ENCODE measurements at places on chromosomes 16 and 17.

DNA sequence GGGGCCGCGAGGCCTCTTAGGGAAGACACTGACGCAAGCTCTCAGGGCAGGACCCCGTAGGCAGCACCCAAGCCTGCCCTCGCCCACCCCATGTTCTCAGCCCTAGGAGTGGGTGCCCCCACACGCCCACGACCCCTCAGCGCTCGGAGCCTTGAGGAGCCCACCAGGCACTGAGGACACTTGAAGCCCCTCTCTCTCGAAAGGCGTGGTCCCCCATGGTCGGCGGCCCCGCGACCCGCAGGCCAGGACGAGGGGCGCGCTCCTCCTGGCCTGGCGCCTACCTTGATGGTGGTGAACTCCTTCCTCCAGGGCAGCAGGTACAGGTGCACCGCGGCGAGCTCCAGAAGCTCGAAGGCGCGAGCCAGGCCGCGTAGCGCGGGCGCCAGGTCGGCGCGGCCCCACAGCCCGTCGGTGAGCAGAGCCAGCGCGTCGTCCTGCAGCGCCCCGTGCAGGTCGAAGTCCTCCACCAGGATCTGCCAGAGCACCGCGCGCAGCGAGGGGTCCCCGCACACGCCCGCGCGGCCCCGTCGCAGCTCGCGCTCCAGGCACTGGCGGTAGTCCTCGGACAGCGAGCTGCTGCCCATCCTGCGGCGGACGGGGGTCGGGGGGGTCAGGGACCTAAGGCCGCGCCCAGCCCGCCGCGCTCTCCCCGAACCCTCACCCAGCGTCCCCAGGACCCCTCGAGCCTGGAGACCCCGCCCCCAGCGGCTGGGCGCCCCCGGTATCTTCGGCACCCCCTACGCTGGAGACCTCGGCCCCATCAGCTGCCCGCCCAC is 668 bp downstream of the SPATA2L start:
- DNase-seq = no peak

- no peak for DNase-seq
Measured at GRCh38 chr17:21358682-21359482, 17.3 kb upstream of the KCNJ12 start.

GRCh38 chr17:76478097-76478496 is 10.7 kb downstream of the AANAT start:
- DNase-seq = no peak

DNA sequence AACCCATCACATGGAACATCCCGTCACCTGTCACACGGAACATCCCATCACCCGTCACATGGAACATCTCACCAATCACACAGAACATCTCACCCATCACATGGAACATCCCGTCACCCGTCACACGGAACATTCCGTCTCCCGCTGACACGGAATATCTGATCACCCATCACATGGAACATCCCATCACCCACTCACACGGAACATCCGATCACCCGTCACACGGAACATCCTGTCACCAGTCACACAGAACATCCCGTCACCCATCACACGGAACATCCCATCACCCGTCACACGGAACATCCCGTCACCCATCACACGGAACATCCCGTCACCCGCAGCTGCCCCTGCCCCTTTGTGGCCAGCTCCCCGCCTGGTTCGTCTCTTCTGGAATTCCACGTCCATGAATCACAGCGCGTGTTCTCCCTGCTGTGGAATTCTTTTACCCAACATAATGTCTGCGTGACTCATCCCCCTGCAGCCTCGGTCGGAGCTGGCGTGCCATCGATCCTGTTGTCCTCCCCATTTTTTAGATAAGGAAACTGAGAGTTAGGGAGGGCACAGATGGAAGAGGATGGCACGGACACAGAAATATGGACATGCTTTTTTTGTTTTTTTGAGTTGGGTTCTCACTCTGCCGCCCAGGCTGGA is 5.6 kb downstream of the CPNE7 start:
- no peak for DNase-seq

DNA sequence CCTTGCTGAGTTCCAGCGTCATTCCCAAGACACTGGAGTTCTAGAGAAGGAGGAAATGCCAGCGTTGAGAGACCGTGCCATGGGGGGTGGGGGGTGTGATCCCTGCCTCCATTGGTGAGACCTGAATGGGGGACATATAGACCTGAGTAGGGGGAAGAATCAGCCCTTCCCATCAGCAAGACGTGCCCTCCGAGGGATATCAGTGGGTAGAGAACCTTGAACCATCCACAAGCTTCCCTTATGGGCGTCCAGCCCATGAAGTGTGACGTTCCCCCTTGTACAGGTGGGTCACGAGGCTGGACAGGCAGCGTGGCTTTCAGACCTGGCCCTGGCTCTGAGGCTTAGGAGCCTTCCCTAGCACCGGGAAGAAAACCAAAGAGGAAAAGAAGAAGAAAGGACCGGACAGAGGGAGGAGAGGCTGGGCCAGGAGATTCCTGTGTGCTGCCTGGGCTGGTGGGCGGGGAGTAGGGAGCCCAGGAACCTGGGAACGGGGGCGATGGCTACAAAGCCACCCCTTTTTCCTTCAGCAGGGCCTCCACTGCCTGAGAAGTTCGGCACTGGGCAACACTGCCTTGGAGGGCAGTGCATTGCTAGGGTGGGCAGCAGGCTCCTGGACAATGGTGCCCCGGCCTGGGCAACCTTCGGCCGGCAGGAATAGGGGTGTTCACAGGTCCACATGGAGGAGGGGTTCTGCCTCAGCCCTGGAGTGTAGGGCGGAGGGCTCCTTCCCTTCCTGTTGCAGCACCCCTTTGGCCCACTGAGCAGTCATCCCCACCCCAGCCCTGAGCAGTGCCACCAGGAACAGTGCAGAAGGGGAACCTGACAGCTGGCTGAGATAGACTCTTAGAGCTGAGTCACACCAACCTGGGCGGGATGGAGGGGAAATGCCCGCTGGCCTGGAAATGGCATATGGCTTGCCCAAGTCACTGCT is 7.2 kb downstream of the RAB11FIP4 start:
- DNase-seq = no peak

- no peak for DNase-seq
Measured at GRCh38 chr16:8847623-8848022, 21.2 kb downstream of the CARHSP1 start.

- no peak for DNase-seq
Measured at GRCh38 chr17:76260220-76260619, 4.9 kb upstream of the UBALD2 start.

DNA sequence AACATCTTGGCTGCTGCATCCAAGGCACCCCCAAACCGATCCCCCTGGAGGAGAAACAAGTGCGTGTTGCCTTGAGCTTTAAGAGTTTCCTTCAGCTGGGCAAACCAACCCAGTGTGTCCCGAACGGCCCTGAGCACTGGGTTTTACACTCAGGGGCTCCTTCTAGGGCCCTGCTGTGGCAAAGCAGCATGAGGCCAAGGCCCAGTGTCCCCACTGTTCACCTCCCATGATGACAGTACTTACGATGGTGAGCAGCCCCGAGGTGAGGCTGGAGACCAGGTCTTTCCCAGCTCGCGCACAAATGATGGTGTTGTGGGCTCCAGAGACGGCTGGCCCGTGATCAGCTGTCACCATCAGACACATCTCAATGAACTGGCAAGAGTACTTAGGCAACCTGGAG is 6.6 kb upstream of the KLHL11 start:
- DNase-seq = no peak

GRCh38 chr17:79939094-79939435 is 96.6 kb downstream of the TBC1D16 start:
- DNase-seq = no peak

DNA sequence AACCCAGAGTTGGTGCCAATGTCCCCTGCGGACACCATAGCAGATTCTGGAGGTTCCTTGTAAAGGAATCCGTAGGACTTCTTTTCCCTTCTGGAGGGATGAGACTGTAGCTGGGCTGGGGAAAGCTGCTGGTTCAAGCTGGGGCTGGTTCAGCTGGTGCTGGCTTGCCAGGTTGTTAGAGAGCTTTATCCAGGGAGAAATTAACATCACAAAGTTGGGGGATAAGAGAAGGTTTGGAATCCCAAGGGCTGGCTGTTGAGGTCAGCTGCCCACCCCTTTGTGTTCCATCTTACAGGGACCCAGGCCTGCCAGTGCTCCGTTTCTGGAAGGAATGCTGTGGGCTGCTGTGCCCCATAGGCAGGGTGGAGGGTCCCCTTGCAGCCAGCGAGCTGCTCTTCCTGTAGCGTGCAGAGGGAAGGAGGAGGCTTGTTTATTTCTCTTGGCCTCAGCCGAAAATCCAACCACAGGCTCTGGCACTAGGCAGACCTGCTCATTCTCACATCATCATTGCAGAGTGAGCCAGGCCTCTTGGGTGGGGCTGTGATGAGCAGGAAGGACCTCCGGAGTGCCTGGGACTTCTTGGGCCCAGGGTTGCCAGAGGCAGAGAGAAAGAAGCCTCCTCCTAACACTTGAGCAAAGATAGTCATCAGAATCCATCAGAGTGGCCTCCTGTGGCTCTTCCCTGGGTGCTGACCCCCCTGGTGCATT is 251.1 kb downstream of the SEC14L1 start:
- no peak for DNase-seq

GRCh38 chr16:89371386-89371785 is 119.0 kb downstream of the ANKRD11 start:
- no peak for DNase-seq

DNA sequence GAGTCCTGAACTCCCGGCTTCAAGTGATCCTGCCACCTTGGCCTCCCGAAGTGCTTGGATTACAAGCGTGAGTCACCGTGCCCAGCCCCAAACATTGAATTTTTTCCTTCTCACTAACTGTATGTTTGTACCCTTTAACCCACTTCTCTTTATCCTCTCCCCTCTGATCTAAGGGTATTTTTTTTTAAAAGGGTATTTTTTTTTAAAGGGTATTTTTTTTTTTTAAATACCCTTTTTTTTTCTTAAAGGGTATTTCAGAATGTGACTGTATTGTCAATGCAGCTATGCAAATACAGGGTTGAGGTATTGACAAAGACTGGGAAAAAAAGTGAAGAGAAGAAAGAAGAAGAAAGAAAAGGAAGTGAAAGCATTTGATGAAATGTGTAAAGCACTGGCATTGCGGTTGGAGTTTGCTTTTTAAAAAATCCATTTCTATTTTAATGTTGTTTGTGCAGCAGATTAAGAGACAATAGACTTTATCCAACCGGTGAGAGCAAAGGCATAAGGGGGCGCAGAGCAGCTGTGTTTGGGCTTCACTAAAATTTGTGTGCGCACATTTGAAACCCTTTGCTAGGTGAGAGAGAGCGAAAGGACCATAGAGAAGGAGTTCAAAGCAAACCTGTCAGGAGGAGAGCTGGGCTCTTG is 42.4 kb downstream of the SYT17 start:
- no peak for DNase-seq

GRCh38 chr16:17559394-17559793 is 88.6 kb upstream of the XYLT1 start:
- no peak for DNase-seq

DNA sequence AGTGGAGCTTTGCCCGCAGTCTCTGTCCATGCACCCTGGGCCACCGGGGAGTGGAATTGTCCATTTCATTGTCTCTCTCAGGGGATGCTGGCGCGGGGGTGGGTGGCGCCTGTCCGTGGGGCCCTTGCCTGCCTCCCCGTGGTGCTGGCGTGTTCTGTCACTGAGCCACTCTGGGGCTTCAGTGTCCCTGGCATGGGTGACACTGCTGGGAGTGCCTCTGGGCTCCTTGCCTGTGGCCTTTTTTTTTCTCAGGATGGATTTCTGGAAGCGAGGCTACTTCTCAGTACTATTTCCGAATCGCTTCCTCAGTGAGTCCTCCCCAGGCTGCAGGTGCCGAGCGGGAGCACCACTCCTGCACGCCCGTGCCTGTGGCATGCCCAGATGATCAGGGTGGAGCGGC is 55.0 kb downstream of the PDPK1 start:
- DNase-seq = no peak

DNA sequence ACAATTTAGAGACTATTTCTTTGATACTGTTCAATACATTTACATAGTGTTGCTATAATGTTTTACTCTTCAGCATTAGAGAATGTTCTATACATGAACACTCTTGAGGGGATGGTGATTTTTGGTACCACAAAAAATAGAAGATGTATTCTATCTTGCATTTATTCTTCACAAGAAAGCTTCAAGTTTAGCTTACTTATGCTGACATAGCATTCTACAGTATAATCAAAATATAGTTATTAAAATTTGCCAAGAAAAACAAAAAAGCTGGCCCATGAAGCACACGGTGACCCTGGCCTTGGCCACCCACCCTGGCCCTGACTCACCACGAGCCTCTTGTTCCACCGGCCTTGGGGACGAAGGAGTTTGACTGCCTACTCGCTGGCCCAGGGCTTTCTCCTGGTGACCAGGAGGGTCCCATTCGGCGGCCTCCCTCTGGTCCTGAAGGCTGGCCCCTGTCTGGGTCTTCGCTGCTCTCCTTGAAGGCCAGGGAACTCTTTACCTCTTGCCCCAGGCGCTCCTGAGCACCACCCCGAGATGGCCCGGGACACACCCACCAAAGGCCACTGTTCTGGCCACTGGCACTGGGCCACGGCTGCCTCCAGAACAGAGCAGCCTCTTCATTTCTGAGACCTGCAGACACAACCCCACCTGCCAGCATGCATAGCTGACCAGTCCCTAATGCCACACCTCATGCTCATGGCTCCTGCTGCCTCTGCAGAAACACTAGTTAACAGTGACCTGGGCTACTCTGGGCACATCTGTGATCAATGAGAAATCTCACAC is 22.5 kb upstream of the ICAM2 start:
- DNase-seq = no peak

GRCh38 chr16:88965826-88966480 is 11.1 kb downstream of the CBFA2T3 start:
- DNase-seq = no peak

- DNase-seq = no peak
Measured at GRCh38 chr17:66981983-66982508, 17.5 kb downstream of the CACNG4 start.

DNA sequence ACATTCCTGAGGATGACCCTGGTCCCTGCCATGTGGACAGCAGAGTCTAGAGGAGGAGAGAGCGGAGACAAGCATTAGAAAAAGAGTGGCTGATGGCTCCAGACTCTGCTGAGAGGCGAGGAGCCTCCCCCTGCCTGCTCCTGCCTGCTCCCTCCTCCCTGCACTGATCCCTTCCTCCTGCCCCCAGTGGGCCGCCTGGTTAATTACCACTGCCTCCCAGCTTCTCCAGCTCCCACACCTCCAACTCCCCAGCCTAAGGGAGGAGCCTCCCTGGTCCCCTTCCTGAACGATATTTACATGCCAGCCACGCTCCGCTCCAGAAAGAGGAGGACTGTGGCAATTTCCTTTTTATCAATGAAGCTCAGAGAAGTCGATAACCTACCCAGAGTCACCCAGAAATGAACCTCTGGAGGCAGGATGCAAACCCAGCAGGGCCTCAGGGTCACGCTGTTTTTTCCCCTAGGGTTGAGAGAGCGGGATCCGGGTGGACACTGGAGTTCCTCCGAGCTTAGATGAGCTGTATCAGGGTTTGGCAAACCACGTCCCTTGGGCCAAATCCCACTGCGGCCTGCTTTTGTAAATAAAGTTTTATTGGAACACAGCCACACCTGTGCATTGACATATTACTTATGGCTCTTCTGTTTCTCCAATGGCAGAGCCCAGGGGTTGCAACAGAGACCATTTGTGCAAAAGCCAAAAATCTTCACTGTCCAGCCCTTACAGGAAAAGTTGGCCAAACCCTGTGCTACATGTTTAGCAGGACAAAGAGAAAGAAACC is 27.1 kb upstream of the JPH3 start:
- DNase-seq = no peak

GRCh38 chr17:57328109-57328882 is 72.0 kb downstream of the MSI2 start:
- DNase-seq = no peak

GRCh38 chr16:17334096-17334495 is 136.7 kb downstream of the XYLT1 start:
- DNase-seq = no peak

- DNase-seq = no peak
Measured at GRCh38 chr16:14487579-14487978, 142.5 kb downstream of the PARN start.

All from hypothalamus (tissue), 51 donors.